Tongue (tissue), 3 donors: ENCODE measurements at places on chromosomes 7 and 10. TPM values are rescaled to one million over a fixed set of nuclear protein-coding genes. Genes with fewer than 3 reads are reported as not detected.

- peak; percentile 52 for DNase-seq
Observed at GRCh38 chr10:112471878-112472487, 25.0 kb downstream of the VTI1A start.

GRCh38 chr7:47681249-47681810 lies 99.4 kb upstream of the TNS3 start:
- DNase-seq = no peak

PLCE1 gene
- total RNA-seq = 20.3 TPM

GPR22 gene
- total RNA-seq = not detected
